Left kidney (tissue), 8 donors: ENCODE measurements at places on chromosomes 11 and 22. TPM values are rescaled to one million over a fixed set of nuclear protein-coding genes. Genes with fewer than 3 reads are reported as not detected.

The IL10RA gene
- polyA plus RNA-seq: 2.1 TPM

The CALCA gene
- polyA plus RNA-seq: 12.3 TPM

GRCh38 chr11:35541621-35542375, 16.4 kb upstream of the PAMR1 start:
- DNase-seq: no peak

DNA sequence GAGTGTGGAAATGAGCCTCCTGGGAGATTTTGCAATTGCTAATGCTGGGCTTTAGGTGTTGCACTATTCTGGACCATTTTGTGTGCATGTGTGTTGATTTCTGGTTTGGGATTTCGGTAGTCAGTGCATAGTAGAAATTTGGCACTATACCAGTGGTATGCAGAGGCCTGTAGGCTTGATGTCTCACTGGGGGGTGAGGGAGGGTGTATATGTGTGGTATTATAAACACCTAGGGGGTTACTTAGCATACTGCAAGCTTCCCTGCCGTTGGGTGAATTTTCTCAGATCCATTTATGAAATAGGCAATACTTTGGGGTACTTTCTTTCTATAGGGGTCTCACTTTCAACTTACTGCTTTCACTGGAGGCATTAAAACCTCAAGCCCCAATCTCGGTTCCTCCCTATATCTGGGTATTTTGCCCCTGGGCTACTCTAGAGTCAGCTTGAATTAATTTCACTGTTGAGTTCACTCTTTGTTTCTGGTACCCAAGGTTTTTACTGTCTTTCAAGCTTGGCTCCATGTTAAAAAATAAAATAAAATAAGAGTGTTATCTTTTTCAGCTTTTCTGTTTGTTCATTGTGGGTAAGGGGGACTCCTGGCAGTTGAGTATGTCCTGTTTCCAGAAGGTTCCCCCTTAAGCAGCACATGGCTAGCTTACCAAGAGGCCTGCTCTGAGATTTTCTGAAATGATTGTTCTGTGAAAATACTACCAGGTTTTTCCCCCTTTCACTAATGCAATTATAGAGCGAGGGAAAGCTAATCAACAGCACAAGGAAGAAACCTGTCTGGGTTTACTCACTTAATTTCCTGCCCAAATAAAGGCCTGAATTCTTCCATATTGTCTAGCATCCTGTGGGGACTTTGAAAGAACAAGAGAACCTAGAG, 45.8 kb downstream of the PPFIBP2 start:
- DNase-seq: no peak

DNA sequence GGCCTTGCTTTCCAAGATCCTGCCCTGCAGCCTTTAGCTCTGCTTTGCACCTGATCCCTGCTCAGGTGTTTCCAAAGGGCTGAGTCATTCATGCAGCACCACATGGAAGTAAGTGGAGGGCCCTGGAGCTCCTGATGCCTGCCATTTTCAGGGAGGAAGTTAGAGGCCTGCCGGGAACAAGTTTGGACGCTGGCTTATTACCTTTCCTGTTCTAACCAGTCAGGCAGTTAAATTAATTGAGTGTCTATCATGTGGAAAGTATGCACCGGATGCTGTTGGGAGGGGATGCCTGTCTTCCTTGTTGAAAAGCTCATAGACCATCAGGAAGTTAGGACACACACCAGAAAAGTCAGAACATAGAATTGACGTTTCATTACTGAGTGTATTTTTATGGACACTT, 73.7 kb upstream of the PLET1 start:
- DNase-seq: no peak

GRCh38 chr11:64514590-64514989, 76.4 kb upstream of the SLC22A12 start:
- no peak for DNase-seq

- DNase-seq: no peak
Observed at GRCh38 chr11:78289552-78290292, 101.0 kb downstream of the USP35 start.

DNA sequence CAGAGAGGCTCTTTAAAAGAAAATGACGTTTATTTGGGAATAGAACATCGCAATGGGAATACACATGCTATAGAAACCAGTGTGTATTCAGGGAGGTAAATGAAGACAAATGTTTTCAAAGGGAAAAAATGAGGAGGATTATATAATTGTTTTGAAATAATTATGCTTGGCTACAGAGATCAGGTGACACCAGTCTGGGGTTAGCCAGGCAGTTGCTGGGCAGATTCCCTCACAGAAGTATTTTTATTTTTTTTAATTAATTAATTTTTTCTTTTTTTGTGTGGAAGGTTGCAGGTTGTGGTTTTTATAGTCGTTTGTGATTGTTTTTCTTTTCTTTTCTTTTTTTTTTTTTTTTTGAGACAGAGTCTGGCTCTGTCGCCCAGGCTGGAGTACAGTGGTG, 5.6 kb upstream of the STARD10 start:
- no peak for DNase-seq
